ENCODE measurements at places on chromosomes 11 and 22.

DNA sequence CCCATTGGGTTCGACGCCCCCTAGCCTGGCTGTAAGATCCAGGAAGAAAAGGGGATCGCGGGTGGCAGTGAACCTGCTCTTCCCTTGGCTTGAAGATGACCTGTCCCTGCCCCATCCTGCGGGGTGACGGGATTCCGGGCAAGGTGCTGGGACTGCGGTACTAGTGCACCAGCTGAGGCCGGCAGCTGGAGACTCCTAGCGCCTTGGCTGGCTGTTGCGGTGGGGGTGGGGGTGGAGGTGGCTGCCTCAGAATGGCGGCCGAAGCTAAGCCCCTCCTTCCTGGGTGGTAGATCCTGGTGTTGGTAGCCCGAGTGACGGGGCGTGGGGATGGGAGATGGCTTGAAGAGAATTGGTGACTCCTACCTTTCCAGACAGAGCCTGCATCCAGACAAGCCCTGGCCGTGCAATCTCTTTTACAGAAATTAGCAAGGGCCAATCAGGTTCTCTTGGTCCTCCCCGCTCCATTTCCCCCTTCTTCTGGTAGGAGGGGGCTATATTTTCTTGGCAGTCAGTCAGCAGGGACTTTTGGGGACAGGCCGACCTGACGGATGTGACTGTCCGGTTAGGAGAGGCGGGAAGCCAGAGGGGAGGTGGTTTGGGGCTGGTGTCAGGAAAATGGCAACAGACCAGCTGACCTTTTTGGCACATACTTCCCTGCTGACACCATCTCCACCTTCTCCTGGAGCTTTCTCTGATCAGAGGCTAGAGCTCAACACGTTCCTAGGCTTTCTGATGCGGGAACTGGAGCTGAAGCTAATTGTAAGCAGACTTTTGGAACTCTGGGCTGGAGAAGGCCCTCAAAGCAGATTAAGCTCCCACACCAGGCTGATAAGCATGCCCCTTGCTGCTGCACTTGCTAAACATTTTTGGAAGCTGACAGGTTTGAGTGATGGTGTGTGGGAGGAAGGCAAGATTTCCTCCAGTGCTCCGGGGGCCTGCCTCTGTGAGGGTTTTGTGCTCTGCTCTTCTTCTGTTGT is 2.0 kb downstream of the NAV2 start:
- DNase-seq = peak; percentile 23
- H3K36me3 ChIP-seq = no peaks in the 10 kb centered on the region
- peaks cover 34% of the 10 kb centered on the region for H3K27me3 ChIP-seq
- H3K4me3 ChIP-seq = peak overlapping the region; percentile 56
- H3K27ac ChIP-seq = no peak overlapping the region
- peaks cover 28% of the 10 kb centered on the region for H3K4me1 ChIP-seq

GRCh38 chr11:45259592-45259991 is 26.5 kb downstream of the SYT13 start:
- H3K4me1 ChIP-seq = peaks cover 4% of the 10 kb centered on the region
- peaks cover 2% of the 10 kb centered on the region for H3K27me3 ChIP-seq
- no peaks in the 10 kb centered on the region for H3K36me3 ChIP-seq
- DNase-seq = no peak
- H3K4me3 ChIP-seq = no peak overlapping the region

DNA sequence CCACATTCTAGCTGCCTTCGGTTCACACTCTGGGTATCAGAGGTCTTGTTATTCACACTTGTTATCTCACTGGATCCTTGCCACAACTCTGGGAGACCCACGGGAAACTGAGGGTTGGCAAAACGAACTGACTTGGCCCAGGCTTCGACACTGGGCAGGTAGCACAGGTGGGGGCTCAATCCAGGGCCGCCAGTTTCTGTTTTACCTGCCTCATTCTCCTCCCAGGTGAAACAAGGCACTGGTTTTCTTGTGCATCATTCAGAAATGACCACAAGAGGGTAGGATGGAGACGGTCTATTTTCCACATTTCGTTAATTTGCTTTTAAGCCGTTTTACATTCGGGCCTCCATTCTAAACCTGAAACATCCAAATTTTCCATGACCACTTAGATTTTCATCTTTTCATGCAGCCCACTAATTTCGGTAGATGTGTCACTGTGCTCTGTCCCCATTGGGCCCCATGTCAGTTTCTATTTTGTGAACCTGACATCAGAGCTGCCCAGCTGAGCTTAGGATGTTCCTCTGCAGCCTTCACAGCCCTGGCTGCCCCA is 108.1 kb downstream of the KIAA1671 start:
- peak; percentile 42 for DNase-seq
- no peak overlapping the region for H3K4me3 ChIP-seq
- peaks cover 9% of the 10 kb centered on the region for H3K4me1 ChIP-seq
- no peaks in the 10 kb centered on the region for H3K27me3 ChIP-seq

DNA sequence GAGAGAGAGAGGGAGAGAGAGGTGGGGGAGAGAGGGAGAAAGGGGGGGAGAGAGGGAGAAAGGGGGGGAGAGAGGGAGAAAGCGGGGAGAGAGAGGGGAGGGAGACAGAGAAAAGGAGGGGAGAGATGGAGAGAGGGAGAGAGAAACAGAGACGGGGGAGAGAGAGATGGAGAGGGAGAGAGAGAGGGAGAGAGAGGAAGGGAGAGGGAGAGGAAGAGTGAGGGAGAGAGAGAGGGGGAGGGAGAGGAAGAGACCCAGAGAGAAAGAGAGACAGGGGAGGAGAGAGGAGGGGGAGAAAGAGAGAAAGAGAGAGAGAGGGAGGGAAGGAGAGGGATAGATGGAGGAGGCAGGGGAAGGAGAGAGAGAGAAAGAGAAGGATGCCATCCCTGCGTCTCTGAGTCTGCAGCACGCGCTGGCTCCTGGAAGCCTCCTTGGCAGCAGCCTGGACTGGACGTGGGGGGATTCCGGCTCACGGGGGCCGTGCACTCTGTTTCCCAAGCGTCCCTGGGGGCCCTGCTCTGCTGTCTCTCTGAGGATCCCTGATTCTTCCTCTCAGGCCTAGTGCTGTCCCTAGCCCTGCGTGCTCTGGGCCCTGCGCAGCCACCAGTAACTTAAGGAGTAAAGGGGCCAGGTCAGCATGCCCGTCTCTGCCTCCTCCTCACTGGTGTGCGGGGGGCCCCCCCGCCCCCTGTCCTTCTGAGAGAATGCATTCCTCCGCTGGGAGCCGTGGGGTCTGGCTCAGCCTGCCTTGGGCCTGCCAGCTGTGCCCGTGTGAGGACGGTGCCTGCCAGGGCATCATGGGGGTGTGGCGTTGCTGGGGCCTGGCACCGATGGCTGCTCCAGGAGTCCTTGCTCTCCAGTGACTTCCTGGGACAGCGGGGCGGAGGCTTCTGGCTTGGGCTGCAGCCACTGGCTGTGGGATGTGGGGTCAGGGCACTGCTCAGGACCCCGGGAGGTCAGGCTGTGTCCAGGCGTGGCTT is 429.5 kb downstream of the TBC1D22A start:
- no peaks in the 10 kb centered on the region for H3K36me3 ChIP-seq
- no peak for DNase-seq
- no peak overlapping the region for H3K4me3 ChIP-seq
- H3K4me1 ChIP-seq = peaks cover 4% of the 10 kb centered on the region
- no peak overlapping the region for H3K27ac ChIP-seq

DNA sequence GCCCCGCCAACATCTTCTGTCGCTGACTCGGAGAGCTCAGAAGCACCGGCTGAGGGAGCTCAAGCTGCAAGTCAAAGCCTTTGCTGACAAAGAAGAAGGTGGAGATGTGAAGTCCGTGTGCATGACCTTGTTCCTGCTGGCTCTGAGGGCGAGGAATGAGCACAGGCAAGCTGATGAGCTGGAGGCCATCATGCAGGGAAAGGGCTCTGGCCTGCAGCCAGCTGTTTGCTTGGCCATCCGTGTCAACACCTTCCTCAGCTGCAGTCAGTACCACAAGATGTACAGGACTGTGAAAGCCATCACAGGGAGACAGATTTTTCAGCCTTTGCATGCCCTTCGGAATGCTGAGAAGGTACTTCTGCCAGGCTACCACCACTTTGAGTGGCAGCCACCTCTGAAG is 6.7 kb downstream of the RAG1 start:
- H3K36me3 ChIP-seq = no peaks in the 10 kb centered on the region
- no peaks in the 10 kb centered on the region for H3K4me1 ChIP-seq
- no peak overlapping the region for H3K4me3 ChIP-seq

GRCh38 chr11:99020352-99021225 is at the start of gene CNTN5:
TSS of gene CNTN5 (plus strand) at chr11:99020949.
- H3K4me1 ChIP-seq = peaks cover 4% of the 10 kb centered on the region
- peak within 1 kb of the TSS; percentile 42 for H3K27ac ChIP-seq
- H3K36me3 ChIP-seq = no peaks in the 10 kb centered on the region
- H3K27me3 ChIP-seq = peaks cover 2% of the 10 kb centered on the region
- H3K4me3 ChIP-seq = peak within 1 kb of the TSS; percentile 59
- peak; percentile 76 for DNase-seq

- H3K4me3 ChIP-seq = no peak overlapping the region
- no peak for DNase-seq
- no peak overlapping the region for H3K27ac ChIP-seq
- H3K27me3 ChIP-seq = peaks cover 68% of the 10 kb centered on the region
- H3K36me3 ChIP-seq = no peaks in the 10 kb centered on the region
These were observed 10.4 kb upstream of the CACNA1I start for GRCh38 chr22:39560127-39560526.

DNA sequence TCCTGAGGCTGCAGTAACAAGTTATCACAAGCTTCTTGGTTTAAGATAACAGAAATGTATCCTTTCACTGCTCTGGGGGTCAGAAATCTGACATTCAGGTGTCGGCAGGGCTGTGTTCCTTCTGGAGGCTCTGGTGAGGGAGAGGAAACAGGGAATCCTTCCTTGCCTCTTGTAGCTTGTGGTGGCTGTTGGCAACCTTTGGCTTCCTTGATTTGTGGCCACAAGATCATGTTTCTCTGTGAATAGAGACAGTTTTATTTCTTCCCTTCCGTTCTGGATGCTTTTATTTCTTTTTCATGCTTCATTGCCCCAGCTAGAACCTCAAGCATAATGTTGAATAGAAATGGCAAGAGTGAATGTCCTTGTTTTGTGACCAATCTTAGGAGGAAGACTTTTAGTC is 44.0 kb downstream of the MPPED1 start:
- H3K4me1 ChIP-seq = no peaks in the 10 kb centered on the region
- no peaks in the 10 kb centered on the region for H3K36me3 ChIP-seq
- H3K27me3 ChIP-seq = peaks cover 13% of the 10 kb centered on the region
- no peak overlapping the region for H3K27ac ChIP-seq

DNA sequence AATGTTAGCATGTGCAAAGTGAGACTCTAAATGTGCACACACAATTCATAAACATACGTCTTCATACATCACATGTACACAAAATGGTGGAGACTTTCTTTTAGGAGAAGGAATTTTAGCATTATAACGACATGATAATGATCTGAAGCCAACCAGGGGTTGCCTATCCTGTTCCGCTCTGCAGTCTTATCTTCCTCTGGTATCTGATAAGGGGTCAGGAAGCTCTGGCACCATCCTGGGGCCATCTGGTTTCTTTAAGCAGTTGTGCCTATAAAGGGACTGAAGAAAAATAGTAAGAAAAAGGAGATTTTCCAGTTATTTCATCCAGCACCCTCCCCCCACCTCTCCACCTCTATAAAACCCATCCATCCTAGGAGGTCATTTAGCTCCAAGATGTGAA is 5.8 kb upstream of the NUP50 start:
- H3K27me3 ChIP-seq = no peaks in the 10 kb centered on the region
- H3K36me3 ChIP-seq = peaks cover 19% of the 10 kb centered on the region
- DNase-seq = no peak
- no peak overlapping the region for H3K27ac ChIP-seq

- H3K4me3 ChIP-seq = peak overlapping the region; percentile 94
- H3K36me3 ChIP-seq = peaks cover 23% of the 10 kb centered on the region
- no peaks in the 10 kb centered on the region for H3K27me3 ChIP-seq
- peaks cover 23% of the 10 kb centered on the region for H3K4me1 ChIP-seq
These were observed 571 bp downstream of the C11orf24 start for GRCh38 chr11:68271023-68271780.

DNA sequence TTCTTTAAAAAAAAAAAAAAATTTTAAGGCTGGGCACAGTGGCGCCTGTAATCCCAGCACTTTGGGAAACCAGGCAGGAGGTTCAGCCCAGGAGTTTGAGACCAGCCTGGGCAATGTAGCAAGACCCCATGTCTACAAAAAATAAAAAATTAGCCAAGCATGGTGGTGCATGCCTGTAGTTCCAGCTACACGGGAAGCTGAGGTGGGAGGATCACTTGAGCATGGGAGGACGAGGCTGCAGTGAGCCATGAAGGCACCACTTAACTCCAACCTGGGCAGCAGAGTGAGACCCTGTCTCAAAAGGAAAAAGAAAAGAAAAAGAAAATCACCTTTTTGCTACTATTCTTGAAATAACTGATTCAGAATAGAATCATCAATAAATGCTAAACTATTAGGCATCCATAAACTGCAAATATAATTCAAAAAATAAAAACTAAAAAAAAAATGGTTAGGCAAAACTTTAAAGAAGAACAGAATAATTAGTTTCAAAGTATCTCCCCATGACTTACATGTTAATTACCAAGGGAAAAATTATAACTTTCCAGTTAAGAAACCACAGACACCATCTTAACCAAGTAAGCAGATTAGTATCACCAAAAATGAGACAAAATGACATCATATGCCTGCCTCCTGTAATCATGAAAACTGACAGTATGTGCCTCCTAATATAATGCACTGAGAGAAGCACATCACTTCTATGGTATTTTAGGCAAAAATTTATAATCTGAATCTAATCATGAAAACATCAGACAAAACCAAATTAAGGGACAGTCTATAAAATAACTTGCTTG is 63.6 kb downstream of the DENND5A start:
- no peaks in the 10 kb centered on the region for H3K27me3 ChIP-seq
- no peak overlapping the region for H3K27ac ChIP-seq
- DNase-seq = no peak
- no peaks in the 10 kb centered on the region for H3K4me1 ChIP-seq
- peaks cover 23% of the 10 kb centered on the region for H3K36me3 ChIP-seq

- no peak for DNase-seq
- peaks cover 40% of the 10 kb centered on the region for H3K4me1 ChIP-seq
- H3K36me3 ChIP-seq = no peaks in the 10 kb centered on the region
- no peak overlapping the region for H3K4me3 ChIP-seq
- no peak overlapping the region for H3K27ac ChIP-seq
- no peaks in the 10 kb centered on the region for H3K27me3 ChIP-seq
These were observed 309.8 kb upstream of the NCAM1 start for GRCh38 chr11:112651386-112651785.

GRCh38 chr11:57727185-57727584 is 14.1 kb upstream of the SELENOH start:
- H3K4me3 ChIP-seq = no peak overlapping the region
- peaks cover 6% of the 10 kb centered on the region for H3K36me3 ChIP-seq
- no peak overlapping the region for H3K27ac ChIP-seq
